ENCODE measurements at places on chromosomes 1 and 21.
A peak's percentile ranks its signal among the peaks of the same experiment; 100 is the strongest.

- no peak for DNase-seq
Observed at GRCh38 chr21:46416551-46416950, 42.1 kb upstream of the DIP2A start.

GRCh38 chr1:76006234-76006633 lies 68.3 kb upstream of the ST6GALNAC3 start:
- no peak for DNase-seq

- DNase-seq, result no peak
Observed at GRCh38 chr1:186326009-186326408, 49.0 kb downstream of the TPR start.

GRCh38 chr21:45889256-45889655 lies 92.3 kb upstream of the COL6A1 start:
- DNase-seq, result no peak

GRCh38 chr1:243261390-243261789 lies 5.5 kb downstream of the SDCCAG8 start:
- DNase-seq, result no peak

- DNase-seq, result no peak
Observed at GRCh38 chr1:10556430-10557005, 81.8 kb downstream of the PEX14 start.

GRCh38 chr1:25548601-25549000 lies 5.2 kb downstream of the LDLRAP1 start:
- DNase-seq, result no peak

- no peak for DNase-seq
Observed at GRCh38 chr1:71796006-71796405, 486.3 kb downstream of the NEGR1 start.

DNA sequence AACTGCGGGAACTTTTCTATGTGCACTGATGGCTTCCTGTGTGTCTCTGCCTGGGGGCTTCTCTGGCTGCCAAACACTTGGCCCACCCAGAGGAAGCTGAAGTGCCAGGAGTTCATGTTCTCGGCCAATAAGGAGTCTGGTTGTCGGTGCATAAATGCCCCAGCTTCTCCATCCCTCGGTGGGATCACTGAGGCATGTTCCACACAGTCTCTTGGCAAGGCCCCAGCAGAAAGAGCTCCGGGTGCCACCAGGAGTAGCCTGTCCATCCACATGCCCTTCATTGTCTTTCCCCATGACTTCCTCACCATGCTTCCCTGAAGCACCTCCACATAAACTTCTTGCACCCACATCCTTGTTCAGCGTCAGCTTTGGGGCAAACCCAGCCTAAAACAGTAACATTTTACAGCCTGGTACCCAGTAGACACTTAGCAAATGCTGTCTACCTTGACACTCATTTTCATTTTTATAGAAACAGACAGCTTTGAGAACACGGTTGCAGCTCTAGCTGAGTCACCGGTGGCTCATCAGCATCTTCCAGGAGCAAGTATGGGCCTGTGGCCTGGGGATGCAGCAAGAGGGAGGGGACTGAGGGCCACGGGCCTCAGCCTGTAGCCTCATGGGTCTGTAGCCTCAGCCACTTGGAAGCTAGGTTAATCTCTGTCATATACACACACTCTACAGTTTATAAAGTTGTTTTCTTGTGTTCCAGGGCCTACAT lies 14.8 kb upstream of the CDCP2 start:
- DNase-seq, result no peak

DNA sequence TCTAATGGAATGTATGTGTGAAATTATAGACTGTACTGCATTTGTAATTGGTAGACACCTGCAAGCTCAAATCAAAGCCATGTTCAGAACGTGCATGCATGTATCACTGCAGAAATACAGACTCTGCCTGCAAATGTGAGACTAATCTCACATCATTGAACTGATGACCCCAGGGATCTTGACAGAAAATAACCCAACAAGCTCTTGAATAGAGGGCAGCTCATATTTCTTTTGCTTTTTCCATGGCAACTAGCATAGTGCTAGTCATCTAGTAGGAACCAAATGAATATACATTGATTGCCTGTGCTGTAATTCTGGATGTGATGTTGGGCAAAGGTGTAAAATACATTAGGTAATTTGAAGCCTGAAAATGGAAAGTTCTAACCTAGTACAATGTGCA lies 62.4 kb downstream of the PTPRC start:
- no peak for DNase-seq

GRCh38 chr1:43031316-43032203 lies 72.9 kb upstream of the SLC2A1 start:
- DNase-seq, result no peak

- DNase-seq, result peak; percentile 73
Observed at GRCh38 chr1:151905070-151905442, 4.3 kb downstream of the THEM4 start.

DNA sequence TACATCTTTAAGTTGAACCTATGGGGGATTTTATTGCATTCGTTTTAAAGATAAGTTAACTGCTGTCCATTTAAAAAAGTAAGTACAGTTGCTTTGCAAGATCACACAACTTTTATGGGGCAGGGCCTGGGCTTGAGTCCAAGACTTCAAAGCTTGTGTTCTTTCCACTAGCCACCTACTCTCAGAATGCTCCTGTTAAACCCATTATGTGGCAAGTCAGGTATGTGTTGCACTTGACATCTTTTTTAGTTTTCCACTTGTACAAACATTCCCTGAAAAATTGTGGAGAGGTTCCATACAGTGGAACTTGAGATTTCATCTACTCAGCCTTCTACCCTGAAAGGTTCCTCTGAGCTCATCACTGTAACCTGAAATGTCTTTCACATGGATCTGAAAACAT lies 235.5 kb upstream of the SGIP1 start:
- no peak for DNase-seq

DNA sequence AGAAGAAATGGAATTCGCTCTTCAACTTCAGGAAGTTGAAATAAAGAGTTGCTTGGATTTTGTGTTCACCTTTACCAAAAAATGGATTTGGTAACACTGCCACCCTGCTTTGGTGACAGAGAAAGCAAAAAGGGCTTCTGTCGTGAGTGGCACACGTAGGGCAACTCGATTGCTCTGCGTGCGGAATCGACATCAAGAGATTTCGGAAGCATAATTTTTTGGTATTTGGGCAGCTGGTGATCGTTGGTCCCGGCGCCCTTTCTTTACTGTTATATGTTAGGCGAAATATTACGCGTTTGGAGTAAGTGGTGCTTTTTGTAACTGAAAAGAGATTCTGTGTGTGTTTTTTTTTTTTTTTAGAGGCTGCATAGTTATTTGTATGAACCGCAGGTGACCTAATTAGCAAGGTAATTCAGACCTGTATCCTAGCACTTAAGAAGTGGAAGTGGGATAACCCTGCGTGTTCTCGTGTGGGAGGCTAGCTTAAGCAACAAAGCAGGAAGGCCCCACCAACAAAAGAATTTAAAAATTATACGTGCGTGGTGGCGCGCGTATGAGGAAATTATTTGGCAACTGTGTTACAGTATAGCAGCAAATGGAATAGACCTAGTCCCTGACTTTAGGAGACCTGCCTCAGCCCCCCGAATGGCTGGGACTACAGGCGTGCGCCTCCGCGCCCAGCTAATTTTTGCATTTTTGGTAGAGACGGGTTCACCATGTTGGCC lies at the start of gene RNU11:
RNU11 (plus strand) TSS at position 127 of the 725 bp plus-strand sequence.
- DNase-seq, result peak; percentile 95

DNA sequence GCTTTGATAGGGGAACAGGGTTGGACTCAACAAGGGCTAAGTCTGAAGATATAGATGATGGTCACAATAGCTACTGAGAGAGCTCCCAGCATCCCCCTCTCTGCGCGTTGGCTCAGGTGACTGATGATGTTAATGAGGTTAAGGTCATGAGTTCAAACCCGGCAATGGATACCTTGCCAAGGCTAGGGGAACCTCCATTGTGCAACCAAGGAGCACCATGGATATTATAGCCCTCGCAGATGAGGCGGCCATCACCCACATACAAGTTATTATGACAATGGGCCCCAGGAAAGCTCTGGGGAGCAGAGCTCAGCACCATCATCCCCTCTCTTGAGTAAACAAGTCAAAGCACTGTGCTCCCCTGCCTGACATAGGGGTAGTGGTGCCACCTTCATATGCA lies 8.2 kb downstream of the KCNA2 start:
- no peak for DNase-seq

DNA sequence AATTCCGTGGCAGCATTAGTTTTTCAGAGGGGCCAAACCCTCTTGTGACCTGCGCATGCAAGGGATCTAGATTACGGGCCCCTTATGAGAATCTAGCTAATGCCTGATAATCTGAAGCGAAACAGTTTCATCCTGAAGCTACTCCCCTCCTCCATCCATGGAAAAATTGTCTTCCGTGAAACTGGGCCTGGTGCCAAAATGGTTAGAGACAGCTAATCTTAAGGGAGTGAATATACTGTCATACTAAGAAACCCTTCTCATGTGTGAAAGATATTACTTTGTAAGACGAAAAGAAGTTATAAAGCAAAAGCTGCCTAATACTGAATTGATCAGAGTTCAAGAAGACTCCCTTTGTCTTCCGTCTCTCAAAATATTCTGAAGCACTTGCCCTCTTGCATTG lies 166.3 kb downstream of the DUSP10 start:
- no peak for DNase-seq

- DNase-seq, result no peak
Observed at GRCh38 chr21:31900121-31900895, 27.5 kb downstream of the HUNK start.

GRCh38 chr1:28507247-28507645 lies 1.4 kb downstream of the RCC1 start:
- DNase-seq, result no peak

- no peak for DNase-seq
Observed at GRCh38 chr1:45356186-45356585, 15.9 kb upstream of the MUTYH start.

GRCh38 chr1:230212405-230212936 lies 145.4 kb downstream of the GALNT2 start:
- no peak for DNase-seq

DNA sequence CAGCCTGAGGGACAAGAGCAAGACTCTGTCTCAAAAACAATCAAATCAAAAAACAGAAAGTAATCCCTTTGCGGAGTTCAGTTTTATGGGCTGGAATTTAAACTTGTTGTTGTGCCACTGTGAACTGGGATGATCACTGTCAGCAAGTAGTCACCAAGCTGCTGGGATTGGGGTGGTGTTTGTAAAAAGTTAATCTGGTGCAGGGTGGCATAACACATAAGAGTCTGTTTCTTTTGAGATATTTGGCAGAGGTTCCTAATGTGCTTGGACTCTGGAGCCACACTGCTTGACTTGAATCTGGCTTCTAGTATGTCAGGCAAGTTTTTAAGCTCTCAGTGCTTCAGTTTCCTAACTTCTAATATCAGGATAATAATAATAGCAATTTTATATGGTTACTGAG lies 6.6 kb downstream of the CLIC4 start:
- no peak for DNase-seq

DNA sequence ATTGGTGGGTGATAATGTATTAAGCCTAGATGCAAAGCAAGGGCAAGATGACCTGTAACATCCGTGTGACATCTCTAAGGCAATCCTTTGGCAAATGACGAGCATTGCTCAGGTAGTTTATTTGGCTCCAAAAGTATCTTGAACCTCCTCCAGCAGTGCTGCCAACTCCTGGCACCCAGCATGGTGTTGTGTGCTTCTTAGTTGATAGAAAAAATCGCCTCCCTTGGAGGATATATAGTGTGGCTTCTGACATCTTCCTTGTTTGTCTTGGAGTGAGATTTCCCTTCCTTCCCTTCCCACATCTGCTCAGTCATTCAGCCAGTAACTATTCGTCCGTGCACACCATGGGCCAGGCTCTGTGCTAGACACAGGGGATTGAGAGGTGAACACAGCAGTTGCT lies 121.8 kb downstream of the TOMM20 start:
- no peak for DNase-seq

DNA sequence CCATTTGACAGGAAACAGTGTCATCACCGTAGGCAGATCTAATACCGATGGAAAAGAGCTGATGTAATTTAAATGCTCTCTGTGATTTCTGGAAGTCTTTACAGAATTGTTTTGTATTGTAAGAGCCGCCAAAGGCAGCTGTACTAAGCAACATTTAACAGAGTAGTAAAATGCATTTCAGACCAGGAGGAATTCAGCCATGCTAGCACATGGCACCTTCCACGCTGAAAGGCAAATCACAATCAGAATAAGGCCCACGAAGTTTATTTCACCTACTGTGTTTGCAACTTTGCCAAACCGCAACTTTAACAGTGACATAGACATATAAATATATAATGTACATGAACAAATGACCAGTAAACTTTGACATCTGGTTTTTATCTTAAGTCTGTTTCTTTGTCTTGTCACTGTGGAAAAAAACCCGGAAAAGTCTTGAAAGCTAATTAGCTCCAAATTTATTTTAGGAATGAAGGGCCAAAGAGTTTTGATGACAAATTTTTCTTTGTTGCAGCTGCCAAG lies 26.1 kb upstream of the DISC1 start:
- no peak for DNase-seq

DNA sequence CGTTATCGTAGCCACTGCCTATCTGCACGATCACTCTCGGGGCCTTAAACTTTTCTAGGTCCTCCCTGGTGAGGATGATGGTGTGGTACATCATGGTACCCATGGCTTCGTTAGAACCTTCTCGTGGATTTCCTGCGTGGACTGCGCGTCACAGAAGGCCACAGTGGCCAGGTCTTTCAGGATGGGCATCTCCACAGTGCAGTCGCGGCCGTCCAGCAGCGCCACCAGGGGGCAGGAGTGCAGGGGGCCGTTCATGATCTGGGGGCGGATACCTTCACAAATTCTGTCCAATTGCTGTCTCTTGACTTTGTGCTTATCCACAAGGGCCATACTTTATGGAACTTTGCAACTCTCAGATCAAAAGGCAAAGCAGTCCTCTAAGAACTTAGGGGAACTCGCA lies 69.6 kb downstream of the WLS start:
- DNase-seq, result no peak

DNA sequence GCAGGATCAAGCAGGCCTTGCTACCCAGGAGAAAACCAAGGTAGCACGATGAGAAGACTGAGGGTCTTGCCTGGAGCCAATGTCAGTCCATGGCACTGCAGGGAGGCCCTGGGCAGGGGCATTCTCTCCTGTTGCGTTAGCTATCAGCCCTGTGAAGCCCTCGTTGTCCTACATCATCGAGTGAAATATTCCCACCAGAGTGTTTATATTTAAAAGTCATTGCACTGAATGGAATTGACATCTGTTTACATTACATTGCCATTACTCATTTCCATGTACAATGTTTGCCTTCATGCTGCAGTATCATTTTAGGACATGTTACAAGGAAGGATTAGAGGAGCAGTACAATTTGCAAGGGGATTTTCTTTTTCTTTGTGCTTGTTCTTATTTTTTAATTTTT lies 243.9 kb downstream of the KAZN start:
- DNase-seq, result no peak

DNA sequence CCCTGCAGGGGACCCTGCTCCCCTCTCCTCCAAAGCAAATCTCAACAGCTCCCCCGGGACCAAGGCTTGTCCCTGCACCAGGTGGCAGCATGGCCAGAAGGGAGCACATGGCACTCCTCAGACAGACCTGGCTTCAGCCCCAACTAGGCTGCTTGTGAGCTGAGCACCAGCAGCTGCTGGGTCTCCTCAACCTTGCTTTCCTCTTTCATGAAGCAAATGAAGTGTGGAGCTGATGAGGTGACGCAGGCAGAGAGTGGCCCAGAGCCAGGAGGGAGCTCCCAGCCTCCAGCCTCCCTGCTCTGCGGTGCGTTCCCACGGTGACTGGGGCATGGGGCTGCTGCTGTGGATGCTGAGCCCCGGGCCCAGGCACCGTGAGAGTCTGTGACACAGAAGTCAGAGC lies 34.0 kb downstream of the MEGF6 start:
- no peak for DNase-seq

GRCh38 chr1:223323491-223324484 lies 40.2 kb downstream of the SUSD4 start:
- no peak for DNase-seq
